Activated CD8-positive, alpha-beta T cell treated with anti-CD3 and anti-CD28 coated beads for 36 hours (primary cell): ENCODE measurements at places on chromosomes 11 and 22. TPM values are rescaled to one million over a fixed set of nuclear protein-coding genes. Genes with fewer than 3 reads are reported as not detected.

- no peak overlapping the region for H3K27ac ChIP-seq
- H3K4me3 ChIP-seq: no peak overlapping the region
- peaks cover 29% of the 10 kb centered on the region for H3K27me3 ChIP-seq
- DNase-seq: no peak
- H3K36me3 ChIP-seq: no peaks in the 10 kb centered on the region
- H3K4me1 ChIP-seq: peaks cover 8% of the 10 kb centered on the region
These were observed 1.9 kb upstream of the NECTIN1 start for GRCh38 chr11:119730789-119731386.

- H3K36me3 ChIP-seq: no peaks in the 10 kb centered on the region
- H3K4me3 ChIP-seq: no peak overlapping the region
- DNase-seq: no peak
- peaks cover 4% of the 10 kb centered on the region for H3K27me3 ChIP-seq
- H3K4me1 ChIP-seq: peaks cover 2% of the 10 kb centered on the region
These were observed 230.8 kb downstream of the CTTN start for GRCh38 chr11:70628855-70629844.

- H3K27ac ChIP-seq: no peak overlapping the region
- H3K27me3 ChIP-seq: peaks cover 18% of the 10 kb centered on the region
- H3K4me3 ChIP-seq: peak overlapping the region; percentile 61
These were observed 1.4 kb downstream of the ASCL2 start for GRCh38 chr11:2268729-2269600.

PC gene
- total RNA-seq: 6.5 TPM

DNA sequence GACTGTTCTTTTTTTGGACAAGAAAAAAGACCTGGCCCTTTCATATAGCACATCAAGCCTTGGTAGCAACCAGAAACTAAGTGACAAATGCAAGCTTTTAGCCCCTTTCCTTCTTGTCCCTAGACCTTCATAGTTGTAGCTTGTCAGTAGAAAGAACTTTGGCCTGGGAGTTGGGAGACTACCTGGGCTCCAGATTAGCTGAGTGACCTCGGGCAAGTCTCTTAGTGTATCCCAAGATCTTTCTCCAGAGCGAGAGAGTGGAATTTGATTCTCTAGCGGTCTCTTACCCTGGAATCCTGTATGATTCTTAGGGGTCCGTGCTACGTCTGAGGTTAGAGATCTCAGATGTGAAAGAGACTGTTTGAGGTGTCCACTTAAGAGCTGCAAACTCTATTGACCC is 59.0 kb downstream of the ZNRF3 start:
- peaks cover 49% of the 10 kb centered on the region for H3K27me3 ChIP-seq
- no peaks in the 10 kb centered on the region for H3K4me1 ChIP-seq
- H3K36me3 ChIP-seq: peaks cover 7% of the 10 kb centered on the region
- H3K27ac ChIP-seq: no peak overlapping the region

TNNI2 gene
- total RNA-seq: 0.92 TPM

DNA sequence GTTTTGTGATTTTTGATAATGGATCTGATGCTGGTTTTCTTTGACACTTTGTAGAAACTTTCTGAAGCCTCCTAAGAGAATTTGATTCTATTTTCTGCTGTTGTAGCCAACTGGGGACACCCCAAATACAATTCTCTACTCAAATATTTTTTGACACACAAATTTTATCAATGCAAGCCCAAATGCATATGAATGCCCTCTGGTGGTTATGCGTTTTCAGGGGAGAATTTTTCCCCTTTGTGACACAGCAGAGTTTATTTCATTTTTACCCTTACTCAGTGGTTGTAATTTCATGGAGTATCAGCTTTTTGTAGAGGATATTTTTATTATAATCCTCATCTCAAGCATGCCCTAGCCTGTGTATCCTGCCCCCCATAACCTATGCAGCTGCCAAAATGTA is 44.7 kb upstream of the MTMR2 start:
- H3K27me3 ChIP-seq: no peaks in the 10 kb centered on the region
- no peaks in the 10 kb centered on the region for H3K36me3 ChIP-seq
- H3K27ac ChIP-seq: no peak overlapping the region
- H3K4me1 ChIP-seq: no peaks in the 10 kb centered on the region
- no peak for DNase-seq
- no peak overlapping the region for H3K4me3 ChIP-seq

DNA sequence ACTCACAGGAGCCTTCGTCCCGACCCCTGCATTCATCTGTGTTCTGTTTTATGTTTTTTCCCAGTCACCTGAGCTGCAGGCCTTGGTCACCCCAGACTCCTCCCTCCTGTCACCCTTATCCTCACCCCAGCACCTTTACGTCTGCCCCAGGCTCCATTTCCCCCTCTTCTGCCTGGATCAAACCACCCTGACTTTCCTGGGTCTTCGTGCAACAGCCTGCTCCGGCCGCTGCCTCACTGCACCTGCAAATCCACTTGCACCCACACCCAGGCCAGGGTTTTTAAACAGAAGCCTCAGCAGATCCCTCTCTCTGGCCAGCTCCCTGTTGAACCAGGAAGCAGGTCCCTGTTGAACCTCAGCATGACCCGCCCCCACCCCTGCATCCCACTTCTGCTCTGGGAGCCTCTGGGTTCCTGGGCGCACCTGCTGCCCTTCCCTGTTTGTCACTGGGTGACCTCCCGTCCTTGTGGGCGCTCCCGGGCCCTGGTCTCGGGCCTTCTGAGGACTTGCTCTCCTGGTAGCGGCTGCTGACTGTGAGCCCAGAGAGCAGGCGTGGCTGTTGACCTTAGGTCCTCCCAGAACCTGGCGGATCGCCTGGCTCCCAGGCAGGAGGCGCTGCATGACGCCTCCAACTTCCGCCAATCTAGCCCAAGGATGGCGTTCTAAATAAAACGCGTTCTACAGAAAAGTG is 12.8 kb downstream of the MAPK8IP2 start:
- H3K27ac ChIP-seq: no peak overlapping the region
- peaks cover 11% of the 10 kb centered on the region for H3K27me3 ChIP-seq
- no peak for DNase-seq
- peaks cover 2% of the 10 kb centered on the region for H3K4me1 ChIP-seq

DEAF1 gene
- 59.3 TPM for total RNA-seq

RBMXL2 gene
- not detected for total RNA-seq

- peak overlapping the region; percentile 46 for H3K27ac ChIP-seq
- H3K36me3 ChIP-seq: no peaks in the 10 kb centered on the region
- DNase-seq: peak; percentile 90
These were observed 77.4 kb downstream of the GGTLC2 start for GRCh38 chr22:22721681-22722354.

- H3K4me3 ChIP-seq: no peak overlapping the region
- no peak for DNase-seq
- H3K4me1 ChIP-seq: peaks cover 19% of the 10 kb centered on the region
- H3K36me3 ChIP-seq: no peaks in the 10 kb centered on the region
- no peaks in the 10 kb centered on the region for H3K27me3 ChIP-seq
These were observed 18.4 kb upstream of the RPS3 start for GRCh38 chr11:75380716-75381420.

THY1 gene
- 0.40 TPM for total RNA-seq

GRCh38 chr11:83545494-83546260 is 259.5 kb upstream of the CCDC90B start:
- H3K4me3 ChIP-seq: no peak overlapping the region
- no peak for DNase-seq
- H3K4me1 ChIP-seq: peaks cover 4% of the 10 kb centered on the region
- no peak overlapping the region for H3K27ac ChIP-seq

DNA sequence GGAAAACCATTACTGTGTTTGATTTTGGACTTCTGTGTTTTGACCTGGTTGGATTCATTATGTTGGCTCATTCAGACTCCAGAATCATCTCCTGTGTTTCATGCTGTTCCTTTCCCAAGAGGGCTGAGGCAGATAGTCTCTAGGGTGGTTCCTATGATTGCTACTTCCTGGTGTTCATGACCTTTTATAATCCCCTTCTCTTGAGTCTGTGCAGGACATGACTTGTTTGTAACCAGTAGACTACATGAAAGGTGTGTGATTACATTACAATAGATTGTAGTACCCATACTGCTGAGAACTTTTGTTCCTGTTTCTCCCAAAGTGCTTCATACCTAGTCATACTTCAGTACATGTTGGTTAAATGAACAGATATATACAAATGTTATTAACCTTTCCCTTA is 700.6 kb downstream of the METTL15 start:
- H3K4me1 ChIP-seq: no peaks in the 10 kb centered on the region
- no peaks in the 10 kb centered on the region for H3K27me3 ChIP-seq
- H3K4me3 ChIP-seq: no peak overlapping the region
- no peaks in the 10 kb centered on the region for H3K36me3 ChIP-seq

- H3K27me3 ChIP-seq: no peaks in the 10 kb centered on the region
- peak overlapping the region; percentile 48 for H3K27ac ChIP-seq
- no peak for DNase-seq
- no peaks in the 10 kb centered on the region for H3K36me3 ChIP-seq
- H3K4me1 ChIP-seq: peaks cover 54% of the 10 kb centered on the region
- no peak overlapping the region for H3K4me3 ChIP-seq
These were observed 2.6 kb upstream of the LTBP3 start for GRCh38 chr11:65560555-65561418.

FAT3 gene
- total RNA-seq: not detected

- H3K27me3 ChIP-seq: no peaks in the 10 kb centered on the region
- H3K27ac ChIP-seq: peak overlapping the region; percentile 84
- no peak overlapping the region for H3K4me3 ChIP-seq
- DNase-seq: no peak
- H3K4me1 ChIP-seq: peaks cover 77% of the 10 kb centered on the region
- peaks cover 85% of the 10 kb centered on the region for H3K36me3 ChIP-seq
These were observed 5.1 kb downstream of the ZPR1 start for GRCh38 chr11:116782728-116783127.

GRCh38 chr11:12864316-12865156 is 144.6 kb upstream of the RASSF10 start:
- H3K27ac ChIP-seq: no peak overlapping the region
- peaks cover 5% of the 10 kb centered on the region for H3K4me1 ChIP-seq
- no peaks in the 10 kb centered on the region for H3K36me3 ChIP-seq
- H3K27me3 ChIP-seq: peaks cover 48% of the 10 kb centered on the region

MS4A4A gene
- not detected for total RNA-seq

CASP12 gene
- not detected for total RNA-seq

CTSF gene
- 0.68 TPM for total RNA-seq

SLC1A2 gene
- not detected for total RNA-seq

DNA sequence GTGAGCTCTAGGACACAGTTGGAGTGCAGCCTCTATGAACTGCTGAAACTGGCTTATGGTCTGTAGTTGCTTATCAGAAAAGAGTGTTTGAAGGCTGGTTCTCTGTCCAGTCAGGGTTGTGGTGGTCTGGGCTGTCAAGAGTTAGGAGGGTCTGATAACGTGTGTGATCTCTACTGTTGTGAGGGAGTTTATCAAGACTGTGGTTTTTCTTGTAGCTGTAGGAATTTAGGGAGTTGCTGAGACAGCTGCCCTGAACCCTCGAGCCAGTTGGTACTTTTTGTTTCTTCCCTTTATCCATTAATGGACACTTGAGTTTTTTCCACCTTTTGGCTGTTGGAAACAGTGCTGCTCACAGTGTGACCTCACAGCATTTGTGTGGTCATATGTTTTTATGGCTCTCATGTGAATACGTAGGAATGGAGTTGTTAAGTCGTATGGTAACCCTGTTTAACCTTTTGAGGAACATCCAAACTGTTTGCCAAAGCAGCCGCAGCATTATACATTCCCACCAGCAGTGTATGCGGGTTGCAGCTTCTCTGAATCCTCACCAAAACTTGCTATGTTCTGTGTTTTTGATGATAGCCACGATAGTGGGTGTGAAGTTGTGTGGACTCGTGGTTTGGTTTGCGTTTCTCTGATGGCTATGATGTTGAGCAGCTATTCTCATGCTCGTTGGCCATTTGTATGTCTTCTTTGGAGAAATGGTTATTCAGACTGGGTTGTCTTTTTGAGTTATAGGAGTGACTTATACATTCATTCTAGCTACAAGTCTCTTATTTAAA is 20.9 kb upstream of the DGCR8 start:
- H3K4me1 ChIP-seq: no peaks in the 10 kb centered on the region
- H3K27ac ChIP-seq: no peak overlapping the region
- DNase-seq: no peak
- H3K27me3 ChIP-seq: no peaks in the 10 kb centered on the region
- H3K36me3 ChIP-seq: peaks cover 6% of the 10 kb centered on the region

SCGB1D2 gene
- total RNA-seq: not detected

LAMTOR1 gene
- total RNA-seq: 50.3 TPM

DNA sequence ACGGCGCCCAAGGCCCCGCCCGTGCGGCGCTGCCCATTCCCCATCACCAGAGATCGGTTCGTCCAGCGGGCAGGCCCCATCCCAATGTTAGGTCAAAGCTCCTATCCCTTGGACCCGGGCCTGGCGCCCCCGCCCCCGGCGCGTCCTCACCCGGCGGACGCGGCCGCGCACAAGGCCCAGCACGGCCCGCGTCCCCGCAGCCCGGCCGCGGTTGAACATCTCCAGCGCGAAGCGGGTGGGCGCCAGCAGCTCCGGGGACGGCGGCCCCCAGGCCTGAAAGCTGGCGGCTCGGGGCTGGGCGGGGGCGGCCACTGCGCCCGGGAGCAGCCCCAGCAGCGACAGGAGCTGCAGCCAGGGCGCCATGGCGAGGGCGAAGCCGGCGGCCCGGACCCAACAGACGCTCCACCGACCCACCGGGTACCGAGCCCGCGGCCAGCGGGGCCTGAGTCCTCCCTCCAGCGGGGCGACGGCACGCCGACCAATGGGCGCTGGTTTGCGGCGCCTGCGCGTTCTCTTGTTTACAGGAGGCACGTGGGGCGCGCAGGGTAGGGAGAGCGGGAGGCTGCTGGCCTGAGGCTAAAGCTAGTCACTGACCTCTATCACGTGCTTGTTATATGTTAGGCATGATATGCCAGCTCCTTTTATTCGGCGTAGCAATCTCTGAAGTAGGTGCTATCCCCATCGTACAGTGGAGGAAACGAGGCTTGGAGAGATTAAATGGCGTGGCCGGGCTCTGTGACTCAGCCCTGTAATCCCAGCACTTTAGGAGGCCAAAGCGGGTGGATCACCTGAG is at the start of gene CTSF:
Gene CTSF, minus strand, starts transcription at position 483 of the 793 bp plus-strand sequence. Its CDS starts 120 bp downstream, at position 363.
- peaks cover 2% of the 10 kb centered on the region for H3K4me1 ChIP-seq
- H3K4me3 ChIP-seq: peak within 1 kb of the TSS; percentile 70
- no peak within 1 kb of the TSS for H3K27ac ChIP-seq
- no peaks in the 10 kb centered on the region for H3K27me3 ChIP-seq

KIAA1671 gene
- 6.5 TPM for total RNA-seq

DNA sequence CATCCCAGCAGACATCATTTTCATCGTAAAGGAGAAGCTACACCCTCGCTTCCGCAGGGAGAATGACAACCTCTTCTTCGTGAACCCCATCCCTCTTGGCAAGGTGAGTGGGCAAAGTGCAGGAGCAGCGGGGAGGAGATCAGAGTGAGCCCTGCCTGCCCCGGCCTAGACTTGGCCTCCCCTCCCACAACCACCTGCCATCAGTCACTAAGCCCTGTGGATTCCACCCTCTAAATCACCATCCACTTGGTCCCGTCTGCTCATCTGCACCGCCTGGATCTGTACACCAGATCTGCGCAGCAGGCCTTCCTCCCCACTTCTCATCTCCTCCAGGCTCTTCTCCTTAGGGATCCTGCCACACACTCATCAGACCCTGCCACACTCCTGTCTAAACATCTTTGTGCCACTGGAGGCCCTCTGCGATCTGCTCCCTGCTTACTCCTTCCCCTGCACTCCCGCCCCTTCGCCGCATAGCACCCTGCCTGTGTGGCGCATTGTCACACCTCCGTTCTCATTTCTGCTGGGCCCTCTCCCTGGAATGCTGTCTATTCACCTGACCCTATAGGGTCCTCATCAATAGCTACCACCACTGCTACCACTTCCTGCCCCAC is 14.2 kb downstream of the UCP2 start:
- no peak overlapping the region for H3K4me3 ChIP-seq
- H3K27me3 ChIP-seq: no peaks in the 10 kb centered on the region
- no peak for DNase-seq
- peak overlapping the region; percentile 75 for H3K27ac ChIP-seq
- peaks cover 8% of the 10 kb centered on the region for H3K36me3 ChIP-seq

C11orf91 gene
- total RNA-seq: not detected
